Stimulated activated naive B cell treated with anti-CD40 and anti-IgM and Interleukin-4, amounts not matched to agents 10 μg/mL and 1 μg/mL and 100 μg/mL, for 72 hours (primary cell): ENCODE measurements at places on chromosomes 5 and 9.

- peak; percentile 81 for DNase-seq
Observed at GRCh38 chr9:99266255-99267023, 44.4 kb downstream of the SEC61B start.

GRCh38 chr5:82639393-82640144 is 361.4 kb upstream of the RPS23 start:
- no peak for DNase-seq

DNA sequence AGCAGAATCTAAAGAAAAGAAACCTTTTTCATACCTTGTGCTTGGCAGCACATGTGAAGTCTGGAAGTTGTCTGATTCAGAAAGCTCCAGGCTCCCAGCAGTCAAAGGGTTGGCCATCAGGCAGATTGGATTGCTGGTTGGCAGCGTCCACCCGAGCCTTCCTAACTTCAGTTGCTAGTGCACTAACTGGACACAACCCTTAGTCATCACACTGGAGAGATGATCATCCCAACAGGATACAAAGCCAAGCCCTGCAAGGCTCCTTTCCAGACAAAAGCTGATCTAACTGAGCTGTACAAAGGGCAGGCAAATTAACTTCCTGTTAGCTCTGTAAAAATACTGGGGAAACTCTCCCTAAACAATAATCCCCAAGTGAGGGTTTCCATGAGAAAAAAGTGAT is 185.6 kb downstream of the SNX18 start:
- no peak for DNase-seq

DNA sequence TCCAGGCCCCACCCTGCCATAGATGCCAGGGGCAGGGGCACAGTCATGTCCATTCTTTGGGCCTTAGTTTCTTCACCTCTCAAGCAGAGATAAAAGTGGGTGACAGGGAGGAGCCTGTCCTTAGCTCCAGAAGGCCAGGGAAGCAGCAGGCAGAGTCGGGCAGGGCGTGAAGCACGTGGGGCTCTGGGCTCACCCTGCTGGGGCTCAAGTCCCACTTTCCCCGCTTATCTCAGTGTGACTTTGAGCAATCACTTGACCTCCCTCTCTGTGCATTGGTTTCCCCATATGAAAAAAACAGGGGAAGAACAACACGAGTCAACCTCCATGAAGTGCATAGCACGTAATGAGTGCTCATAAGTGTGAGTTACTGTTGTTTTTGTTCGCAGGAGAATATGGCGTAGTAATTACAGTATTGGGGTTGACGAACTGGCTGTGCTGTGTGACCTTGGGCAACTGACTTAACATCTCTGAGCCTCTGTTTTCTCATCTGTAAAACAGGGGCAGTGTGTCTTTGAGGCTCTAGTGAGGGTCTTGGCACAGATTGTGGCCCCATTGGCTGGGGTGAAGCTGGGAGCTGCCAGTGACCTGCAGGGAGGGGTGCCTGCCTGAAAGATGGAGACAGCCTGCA is 39.9 kb upstream of the HAND1 start:
- no peak for DNase-seq

DNA sequence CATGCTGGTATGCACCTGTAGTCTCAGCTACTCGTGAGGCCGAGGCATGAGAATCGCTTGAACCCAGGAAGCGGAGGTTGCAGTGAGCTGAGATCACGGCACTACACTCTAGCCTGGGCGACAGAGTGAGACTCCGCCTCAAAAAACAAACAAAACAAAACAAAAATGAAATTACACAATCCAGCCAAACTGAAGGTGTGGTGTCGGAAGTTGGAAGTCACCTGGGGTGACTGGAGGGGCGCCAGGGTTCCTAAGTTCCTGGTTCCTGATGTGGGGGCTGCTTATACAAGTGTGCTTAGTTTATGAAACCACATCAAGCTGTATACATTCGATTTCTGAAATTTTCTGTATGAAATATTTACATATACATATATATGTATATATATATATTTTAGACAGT is 3.7 kb upstream of the DOLPP1 start:
- DNase-seq: no peak

GRCh38 chr5:150651382-150651781 is 9.7 kb upstream of the MYOZ3 start:
- DNase-seq: no peak

DNA sequence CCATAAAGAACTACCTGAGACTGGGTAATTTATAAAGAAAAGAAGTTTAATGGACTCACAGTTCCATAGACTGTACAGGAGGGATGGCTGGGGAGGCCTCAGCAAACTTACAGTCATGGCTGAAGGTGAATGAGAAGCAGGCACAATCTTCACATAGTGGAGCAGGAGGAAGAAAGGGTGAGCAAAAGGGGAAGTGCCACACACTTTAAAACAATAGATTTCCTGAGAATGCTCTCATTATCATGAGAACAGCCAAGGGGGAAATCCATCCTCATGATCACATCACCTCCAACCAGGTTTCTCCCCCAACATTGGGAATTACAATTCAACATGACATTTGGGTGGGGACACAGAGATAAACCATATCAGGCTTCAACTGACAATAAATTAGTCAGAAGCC is 664.9 kb downstream of the TAF11L14 start:
- no peak for DNase-seq

DNA sequence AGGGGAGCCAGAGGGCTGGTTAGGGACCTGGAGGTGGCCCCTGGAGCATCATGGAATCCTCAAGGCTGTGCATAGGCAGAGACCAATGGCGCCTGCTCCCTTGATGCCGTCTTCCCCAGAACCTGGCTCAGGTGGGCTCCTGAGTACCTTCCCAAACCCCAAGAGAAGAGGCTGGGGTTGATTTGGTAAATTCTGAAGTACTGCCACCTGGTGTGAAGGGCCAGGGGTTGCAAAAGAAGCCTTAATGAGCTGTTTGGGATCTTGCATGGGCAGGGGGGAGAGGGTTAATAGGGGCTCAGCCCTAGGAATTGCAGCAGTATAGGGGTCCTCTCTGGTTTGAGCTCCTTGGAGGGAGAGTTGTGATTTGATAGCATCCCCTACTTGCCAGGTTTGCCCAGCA is 52.1 kb downstream of the CYSTM1 start:
- no peak for DNase-seq

GRCh38 chr5:140126315-140127012 is 727 bp downstream of the IGIP start:
- no peak for DNase-seq

- DNase-seq: no peak
Observed at GRCh38 chr5:35890021-35891020, 33.6 kb downstream of the IL7R start.

DNA sequence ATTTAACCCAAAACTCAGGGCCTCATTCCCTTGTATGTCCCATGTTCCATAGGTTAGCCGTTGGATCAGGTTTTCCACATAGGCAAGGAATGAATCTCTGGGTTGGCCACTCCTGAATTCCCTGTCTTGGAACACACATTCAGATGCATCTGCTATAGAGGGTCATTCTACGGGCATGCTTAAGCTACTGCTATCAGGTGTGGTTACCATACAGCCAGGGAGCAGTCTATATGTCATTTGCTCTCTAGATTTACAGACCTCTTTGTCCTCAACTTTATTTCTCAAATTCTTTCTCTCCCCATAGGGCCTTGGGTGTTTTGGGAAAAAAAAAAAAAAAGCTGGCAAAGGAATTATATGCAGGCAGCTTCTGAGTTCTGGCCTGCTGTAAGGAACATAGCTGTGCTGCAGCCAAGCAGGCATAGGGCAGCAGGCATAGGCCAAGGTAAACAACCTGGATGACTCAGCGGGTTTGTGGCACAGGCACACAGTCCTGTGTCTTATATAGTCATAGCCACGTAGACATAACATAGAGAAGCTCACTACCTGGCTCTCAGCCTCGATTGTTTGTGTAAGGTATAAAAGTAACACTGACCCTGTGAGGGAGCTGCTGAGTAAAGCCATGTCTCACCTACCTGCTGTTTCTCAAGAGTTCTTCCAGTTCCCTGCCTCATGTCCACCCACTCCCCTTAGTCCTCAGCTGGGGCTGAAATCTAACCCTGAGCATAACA is 141.5 kb downstream of the OSTF1 start:
- DNase-seq: no peak

DNA sequence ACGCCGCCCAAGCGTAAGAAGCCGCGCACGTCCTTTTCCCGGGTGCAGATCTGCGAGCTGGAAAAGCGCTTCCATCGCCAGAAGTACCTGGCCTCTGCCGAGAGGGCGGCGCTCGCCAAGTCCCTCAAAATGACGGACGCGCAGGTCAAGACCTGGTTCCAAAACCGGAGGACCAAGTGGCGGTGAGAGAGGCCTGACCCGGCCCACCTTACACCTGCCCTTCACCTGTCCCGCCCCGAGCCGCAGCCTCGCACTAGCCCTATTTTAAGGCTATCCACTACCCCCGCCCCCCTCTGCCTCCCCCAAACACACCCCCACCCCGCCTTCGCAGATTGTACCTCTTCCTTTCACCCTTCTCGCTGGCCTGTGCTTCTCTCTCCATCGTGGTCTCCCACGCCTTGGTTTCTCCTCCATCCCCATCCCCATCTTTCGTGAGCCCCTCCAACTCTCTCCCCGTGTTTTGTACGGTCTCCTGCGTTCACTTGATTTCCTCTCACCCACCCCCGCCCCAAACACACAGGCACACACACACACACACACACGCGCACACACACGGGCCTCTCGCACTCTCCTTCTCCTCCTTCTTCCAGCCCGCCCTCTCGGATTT is 1.3 kb downstream of the TLX3 start:
- DNase-seq: no peak

DNA sequence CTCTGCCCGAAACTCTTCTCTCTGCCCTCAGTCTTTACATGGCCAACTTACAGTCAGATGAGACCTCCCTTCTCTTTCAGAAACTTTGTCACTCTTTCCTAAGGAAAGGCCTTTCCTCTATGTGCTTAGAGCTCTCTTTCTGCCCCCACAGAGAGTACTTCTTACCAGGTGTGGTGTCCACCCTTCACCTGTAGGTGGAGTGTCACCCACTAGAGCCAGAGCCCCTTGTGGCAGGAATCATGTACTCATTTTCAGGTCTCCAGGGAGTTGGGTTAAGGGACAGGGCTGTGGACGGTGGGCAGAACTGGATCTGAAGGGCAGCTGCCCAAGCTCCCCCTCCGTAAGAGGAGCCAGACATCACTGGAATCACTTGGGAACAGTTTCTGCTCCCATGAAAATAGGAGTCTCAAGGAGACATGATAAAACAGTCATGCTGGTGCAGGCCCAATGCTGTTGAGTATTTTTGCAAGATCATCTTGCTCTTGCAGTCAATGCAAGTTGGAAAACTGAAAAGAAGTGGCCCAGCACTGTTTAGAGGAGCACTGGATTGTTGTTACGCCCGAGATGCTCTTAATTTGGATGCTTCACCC is 436.7 kb downstream of the ZSWIM6 start:
- DNase-seq: no peak

GRCh38 chr5:127254729-127255284 is 35.8 kb upstream of the MEGF10 start:
- no peak for DNase-seq

GRCh38 chr5:135445306-135445985 is 1.7 kb downstream of the DCANP1 start:
- no peak for DNase-seq

DNA sequence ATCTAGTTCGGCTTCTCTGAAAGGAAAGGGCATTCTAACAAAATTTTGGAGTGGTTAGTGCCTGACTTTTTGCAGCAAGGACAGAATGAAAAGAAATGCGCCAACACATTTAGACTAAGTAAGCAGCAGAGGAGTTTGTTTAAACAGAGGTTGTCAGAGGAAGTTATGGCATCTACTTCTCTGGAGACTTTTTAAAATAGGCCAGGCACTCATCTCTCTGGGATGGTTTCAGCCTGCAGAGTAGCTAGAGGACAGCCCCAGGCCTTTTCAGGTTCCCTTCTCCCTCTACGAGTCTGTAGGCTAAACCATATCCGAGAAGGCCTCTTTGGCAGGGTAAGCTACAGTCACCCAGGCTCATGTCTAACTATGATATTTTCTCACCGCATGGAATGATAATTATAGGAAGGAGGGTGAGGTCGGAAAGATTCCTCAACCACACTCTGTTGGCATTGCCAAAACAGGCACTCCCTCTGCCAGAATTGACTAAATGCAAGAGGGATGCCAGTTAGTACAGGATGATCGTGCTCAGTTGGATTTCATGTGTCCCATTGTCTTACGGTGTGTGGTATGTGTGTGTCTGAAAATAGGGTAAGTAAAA is 1.4 kb upstream of the CTXN3 start:
- DNase-seq: no peak

GRCh38 chr5:147972076-147972840 is 65.9 kb upstream of the C5orf46 start:
- no peak for DNase-seq

DNA sequence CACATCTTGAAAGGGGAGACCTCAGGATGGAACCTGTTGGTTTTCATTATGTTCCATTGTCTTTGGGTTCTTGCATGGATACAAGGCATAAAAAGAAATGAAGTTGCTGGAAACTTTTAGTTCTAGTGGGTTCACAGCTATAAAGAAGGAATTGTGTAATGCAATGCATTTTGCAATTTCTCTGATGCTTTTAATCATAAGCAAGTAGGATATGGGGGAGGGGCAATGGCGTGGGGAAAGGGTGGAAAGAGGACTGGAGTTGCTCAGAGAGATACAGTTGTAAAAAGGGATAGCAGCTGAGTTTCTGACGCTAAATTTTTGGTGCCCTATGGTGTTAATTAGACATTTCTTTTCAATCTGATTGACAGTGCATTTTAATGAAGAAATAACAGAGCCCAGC is 88.6 kb upstream of the FANCC start:
- no peak for DNase-seq

DNA sequence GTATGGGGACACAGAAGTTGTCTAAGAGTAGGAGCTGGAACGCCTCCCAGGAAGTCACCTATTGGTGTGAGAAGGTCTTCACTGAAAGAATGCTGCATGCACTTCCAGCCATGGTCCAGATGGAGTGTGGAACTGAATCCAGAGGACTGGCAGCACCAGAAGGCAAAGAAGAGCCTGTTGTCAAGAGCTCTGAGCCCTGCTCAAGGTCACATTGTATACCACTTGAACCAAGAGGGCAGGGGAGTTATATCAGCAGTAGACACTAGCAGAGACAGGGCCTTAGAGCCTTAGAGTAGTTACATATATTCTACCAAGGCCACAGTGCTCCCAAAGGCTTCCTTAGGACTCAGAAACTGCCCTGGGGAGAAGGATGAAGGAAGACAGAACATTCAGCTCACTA is 130.8 kb upstream of the POC5 start:
- no peak for DNase-seq

- no peak for DNase-seq
Observed at GRCh38 chr5:36436306-36436705, 134.6 kb upstream of the RANBP3L start.

DNA sequence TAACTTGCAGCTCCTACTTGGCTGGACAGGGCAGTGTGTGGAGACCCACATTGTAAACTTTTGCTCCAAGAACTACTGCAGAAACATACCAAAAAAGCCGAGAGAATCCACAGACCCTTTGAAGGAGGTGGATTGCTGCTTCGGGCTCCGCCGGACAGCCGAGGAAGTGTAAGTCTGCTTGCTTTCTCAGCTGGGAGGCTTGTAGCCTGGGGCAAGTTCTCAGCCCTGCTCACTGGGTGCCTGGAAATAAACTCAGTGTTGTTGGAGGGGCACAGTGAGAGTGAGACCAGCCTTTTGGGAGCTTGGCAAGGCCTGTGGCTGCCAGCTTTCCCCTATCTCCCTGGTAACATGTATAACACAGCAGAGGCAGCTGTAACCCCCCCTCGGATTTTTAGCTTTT is 215.6 kb downstream of the SYK start:
- DNase-seq: no peak
